NCI-H226 (cell line): ENCODE measurements at places on chromosomes 13 and 19.

DNA sequence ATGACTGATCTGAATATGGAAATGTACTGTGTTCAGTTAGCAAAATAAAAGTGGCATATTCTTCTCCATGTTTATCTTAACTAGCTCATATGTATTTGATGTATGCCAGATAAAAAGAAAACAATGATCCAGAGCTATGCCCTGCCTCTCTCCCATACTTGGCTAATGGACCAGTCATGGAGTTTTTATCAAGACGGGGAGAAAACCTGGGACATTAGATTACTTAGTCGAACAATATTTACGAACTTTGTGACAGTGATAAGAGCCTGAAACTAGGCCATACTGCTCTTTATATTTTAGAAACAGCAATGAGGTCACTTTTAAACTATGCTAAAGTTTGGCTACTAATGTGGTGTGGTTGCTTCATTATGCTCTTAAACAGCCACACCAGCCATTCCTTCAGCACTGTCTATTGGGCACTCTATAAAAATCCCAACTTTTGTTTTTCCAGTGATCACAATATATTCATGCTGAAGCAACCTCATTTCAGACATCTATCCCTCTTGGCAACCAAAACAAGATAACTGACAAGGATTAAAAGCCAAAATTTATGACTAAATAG lies 265.0 kb downstream of the FGF14 start:
- DNase-seq = no peak

DNA sequence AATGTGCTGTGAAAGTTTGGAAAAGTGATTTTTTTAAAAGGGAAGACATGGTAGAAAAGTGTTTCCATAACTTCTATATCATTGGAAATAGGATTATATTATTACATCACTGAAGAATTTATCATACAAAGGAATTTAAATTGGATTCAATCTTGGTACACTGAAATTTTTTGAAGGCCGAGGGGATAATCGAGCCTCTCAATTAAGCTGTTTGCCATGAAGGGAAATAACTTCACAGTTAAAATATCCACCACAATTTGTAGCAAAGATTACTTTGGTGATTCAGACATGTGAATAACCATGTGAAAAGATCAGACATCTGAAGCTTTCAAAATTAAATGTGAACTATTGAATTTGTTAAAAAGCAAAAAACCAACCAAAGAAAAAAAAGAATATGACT lies 215.3 kb downstream of the KLF5 start:
- DNase-seq = peak; percentile 14

GRCh38 chr19:10344780-10345179 lies 5.4 kb upstream of the ICAM3 start:
- no peak for DNase-seq

- peak; percentile 68 for DNase-seq
Observed at GRCh38 chr13:42041684-42042035, 6.8 kb upstream of the DGKH start.

- no peak for DNase-seq
Observed at GRCh38 chr19:18500376-18500775, 21.5 kb downstream of the ELL start.
